ENCODE measurements at places on chromosomes 13 and 19.

DNA sequence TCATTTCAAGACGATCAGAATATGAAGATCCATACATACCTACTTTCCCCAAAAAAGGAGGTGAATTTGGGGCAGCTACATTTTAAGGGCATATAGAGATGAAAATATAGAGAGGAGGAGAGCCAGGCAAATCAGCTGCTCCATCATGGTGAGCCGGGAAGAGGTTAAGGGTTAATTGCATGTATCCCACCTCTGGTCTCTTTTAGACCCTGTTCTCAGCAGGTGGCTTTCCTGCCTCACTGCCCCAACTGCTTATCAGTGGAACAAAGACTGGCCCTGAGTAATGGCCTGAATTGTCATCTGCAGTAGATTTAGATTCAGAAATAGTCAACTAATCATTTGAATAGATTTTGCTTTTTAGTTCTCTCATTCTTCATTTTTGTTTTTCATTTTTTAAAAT, 206.6 kb downstream of the SPRY2 start:
- no peak for DNase-seq

- no peak for DNase-seq
Measured at GRCh38 chr13:87344176-87344575, 327.0 kb upstream of the SLITRK5 start.

DNA sequence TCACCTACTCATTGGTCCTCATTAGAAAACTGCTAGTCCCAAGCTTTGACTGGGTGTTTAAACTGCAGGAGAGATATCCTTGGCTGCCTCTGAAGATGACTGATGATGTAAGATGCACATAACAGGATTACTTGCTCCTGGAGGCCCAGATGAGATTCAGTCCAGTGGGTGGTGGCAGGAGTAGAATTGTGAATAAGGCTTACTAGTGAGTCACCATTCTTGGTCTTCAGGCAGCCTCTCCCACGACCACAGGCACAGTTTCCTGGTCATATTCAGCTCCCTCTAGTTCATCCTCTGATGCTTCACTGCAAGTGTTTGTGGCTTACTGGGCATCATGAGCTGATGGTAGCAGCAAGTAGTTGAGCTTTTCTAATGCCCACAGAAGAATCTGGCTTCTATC, 12.1 kb downstream of the SERTM1 start:
- DNase-seq, result no peak

- no peak for DNase-seq
Measured at GRCh38 chr13:113843864-113844556, 19.9 kb downstream of the GAS6 start.

DNA sequence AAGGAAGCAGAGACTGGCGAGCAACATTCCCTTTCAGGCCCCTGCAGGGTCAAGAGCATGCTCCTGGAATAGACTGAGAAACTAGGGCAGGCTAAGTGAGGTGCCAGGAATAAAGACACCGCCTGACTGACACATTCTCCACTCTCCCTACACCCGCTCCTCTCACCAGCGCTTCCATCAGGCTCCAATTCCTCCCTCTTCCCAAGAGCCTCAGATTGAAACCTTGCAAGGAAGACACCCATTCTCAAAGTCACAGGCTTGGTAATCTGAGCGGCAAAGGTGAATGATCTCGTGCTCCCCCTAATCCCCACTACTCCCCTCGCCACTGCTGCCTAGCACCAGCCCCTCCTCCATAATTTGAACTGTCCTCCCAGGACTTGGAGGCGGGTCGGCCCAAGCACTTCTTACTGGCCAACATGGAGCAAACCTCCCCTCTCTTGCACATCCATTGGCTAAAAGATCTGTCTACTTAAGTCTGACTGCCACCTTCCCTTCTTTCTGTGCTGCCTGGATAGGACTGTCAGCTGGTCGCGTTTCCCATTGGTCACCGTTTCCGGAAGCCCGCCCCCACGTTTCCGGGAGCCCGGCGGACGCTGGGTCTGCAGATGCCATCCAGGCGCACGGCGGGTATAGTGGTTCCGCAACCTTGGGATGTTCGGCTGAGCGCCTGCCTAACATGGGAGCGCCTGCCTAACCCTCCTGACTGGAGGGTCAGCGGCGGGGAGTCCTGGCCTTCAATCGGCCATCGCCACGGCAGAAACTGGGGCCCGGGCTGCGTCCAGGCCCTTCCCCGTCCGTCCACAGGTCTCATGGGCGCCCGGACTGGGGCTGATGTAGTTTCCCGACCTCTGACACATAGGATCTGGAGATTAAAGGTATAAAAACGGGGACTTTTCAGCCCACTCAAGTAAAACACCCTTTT, 33.6 kb downstream of the ZNF383 start:
- no peak for DNase-seq

- no peak for DNase-seq
Measured at GRCh38 chr19:43586346-43586745, 9.6 kb downstream of the IRGQ start.

DNA sequence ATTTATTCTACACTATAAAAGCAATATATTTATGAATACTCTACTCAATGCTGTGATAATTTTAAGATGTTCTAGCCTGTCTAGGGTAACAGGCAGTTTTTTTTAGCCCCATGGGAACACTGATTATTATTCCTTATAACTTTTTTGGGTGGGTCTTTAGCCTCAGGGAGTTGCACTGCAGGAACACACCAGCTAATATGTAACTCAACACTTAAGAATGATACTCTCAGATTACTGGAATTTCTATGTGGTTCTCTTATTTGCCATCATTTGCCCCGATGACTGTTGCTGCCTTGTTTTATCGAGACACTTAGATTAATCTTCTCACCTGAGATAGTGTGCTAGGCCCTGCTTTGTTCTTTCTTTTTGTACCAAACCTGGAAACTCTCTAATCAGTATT, 396.9 kb upstream of the SLITRK1 start:
- no peak for DNase-seq

GRCh38 chr19:41888926-41889325, 5.9 kb downstream of the ARHGEF1 start:
- DNase-seq, result no peak

DNA sequence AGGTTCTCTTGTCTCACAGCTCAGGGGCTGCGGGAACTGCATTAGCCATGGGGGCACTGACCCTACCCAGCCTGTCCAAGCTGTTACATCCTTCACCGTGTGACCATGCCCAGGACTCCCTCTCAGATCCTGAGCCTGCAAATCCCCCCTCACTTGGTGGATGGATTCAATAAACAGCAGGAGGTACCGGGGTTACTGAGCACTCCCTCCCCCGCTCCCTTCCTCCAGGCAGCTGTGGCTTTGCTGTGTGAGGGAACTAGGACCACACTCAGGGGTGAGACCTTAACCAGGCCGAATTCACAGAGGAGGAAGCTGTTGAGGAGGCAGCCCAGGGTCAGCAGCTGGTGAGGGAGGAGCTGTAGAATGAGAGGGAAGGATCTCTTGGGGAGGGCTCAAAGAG, 27.0 kb upstream of the CEACAM1 start:
- DNase-seq, result no peak

DNA sequence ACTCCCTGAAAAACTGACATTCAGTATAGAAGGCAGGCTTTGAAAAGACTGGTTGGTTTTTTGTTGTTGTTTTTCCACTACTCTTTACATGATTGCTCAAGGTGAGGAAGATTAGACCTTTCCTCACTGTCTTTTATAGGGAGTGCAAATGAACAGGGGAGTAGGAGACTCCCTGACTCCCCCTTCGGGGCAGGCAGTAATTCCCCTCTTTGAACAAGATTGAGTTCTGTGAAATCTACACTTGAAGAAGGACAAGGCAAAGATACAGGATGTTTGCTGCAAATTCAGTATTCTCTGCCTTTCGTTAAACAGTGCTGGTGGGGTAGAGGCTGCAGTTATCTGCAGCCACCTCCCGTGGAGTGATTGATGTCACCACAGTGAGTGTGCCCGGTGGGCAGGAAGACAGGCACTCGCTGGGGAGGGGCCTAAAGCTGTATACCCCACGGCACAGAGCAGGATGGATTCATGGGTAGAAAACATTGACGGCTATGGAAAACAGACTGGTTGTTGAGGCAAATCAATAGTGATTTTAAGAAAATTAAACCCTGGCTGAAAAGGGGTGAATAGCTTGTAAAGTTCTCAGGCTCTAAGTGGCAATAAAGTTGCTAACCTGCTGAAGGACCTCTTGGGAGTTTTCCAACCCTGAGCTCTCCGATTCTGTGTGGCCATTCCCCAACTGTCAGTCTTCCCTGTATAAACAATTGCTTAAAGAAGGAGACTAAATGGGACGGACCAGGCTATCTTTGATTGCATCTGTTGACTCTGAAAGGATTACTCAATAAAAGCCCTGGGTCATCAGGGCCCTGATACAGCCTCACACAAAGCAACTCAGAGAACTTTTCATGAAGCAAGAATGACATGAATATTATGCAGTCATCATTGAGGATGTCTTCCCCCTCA, 308.3 kb downstream of the TBC1D4 start:
- DNase-seq, result no peak

GRCh38 chr19:23770672-23771250, 12.1 kb upstream of the ZNF681 start:
- no peak for DNase-seq

GRCh38 chr13:27450921-27451471, 632 bp upstream of the MTIF3 start:
- DNase-seq, result no peak

GRCh38 chr13:20686863-20687579, 16.5 kb upstream of the IL17D start:
- no peak for DNase-seq

- DNase-seq, result no peak
Measured at GRCh38 chr13:113846636-113847318, 17.1 kb downstream of the GAS6 start.

GRCh38 chr13:59229401-59229800, 934.3 kb downstream of the DIAPH3 start:
- DNase-seq, result no peak

All from cortex of kidney (tissue), 1 donor.